ENCODE measurements at places on chromosomes 5 and 9. TPM values are rescaled to one million over a fixed set of nuclear protein-coding genes. Genes with fewer than 3 reads are reported as not detected.

Gene CFAP90
- 55.2 TPM for polyA plus RNA-seq

Gene CER1
- not detected for polyA plus RNA-seq

Gene OR1Q1
- not detected for polyA plus RNA-seq

Gene TMEM171
- polyA plus RNA-seq: 1.1 TPM

Gene ASTN2
- 55.7 TPM for polyA plus RNA-seq

Gene TLX3
- polyA plus RNA-seq: 0.21 TPM

DNA sequence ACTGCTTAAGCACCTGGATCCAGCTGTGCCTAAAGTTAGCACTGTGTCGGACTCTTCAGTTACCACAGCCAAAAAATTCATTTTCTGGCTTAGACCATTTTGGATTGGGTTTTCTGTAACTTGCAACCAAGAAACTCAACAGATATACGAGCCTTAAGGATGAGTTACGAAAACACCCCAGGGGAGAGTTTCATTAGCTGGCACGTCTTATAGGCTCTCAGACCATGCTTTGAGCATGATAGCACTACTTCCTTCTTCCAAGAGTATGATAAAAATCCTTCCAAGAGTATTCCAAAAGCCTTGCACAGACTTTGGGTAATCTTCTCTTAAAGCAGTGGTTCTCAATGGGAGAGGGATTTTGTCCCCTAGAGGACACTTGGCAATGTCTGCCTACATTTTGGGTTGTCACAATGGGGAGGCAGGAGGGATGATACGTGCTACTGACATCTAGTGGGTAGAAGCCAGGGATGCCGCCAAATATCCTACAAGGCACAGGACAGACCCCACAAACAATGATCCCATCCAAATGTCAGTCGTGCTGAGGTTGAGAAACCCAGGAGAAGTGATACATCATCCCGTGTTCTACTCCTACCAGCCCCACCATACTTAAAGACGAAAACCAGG is 64.8 kb downstream of the SMIM23 start:
- no peak for DNase-seq

DNA sequence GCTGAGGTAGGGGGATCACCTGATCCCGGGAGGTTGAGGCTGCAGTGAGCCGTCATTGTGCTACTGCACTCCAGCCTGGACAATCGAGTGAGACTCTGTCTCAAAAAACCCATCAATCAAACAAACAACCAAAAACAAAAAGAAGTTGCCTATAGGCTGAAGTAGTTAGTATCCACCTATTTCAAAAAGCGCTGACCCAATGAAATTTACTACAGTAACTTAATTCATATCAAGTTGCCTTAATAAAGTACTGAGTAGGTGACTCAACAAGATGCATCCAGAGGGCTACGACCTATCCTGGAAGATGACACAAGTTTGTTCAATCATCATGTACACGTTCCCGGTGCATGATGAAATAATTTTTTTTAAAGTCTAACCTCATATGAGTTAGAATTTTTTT is 648.6 kb upstream of the DMAC1 start:
- no peak for DNase-seq

DNA sequence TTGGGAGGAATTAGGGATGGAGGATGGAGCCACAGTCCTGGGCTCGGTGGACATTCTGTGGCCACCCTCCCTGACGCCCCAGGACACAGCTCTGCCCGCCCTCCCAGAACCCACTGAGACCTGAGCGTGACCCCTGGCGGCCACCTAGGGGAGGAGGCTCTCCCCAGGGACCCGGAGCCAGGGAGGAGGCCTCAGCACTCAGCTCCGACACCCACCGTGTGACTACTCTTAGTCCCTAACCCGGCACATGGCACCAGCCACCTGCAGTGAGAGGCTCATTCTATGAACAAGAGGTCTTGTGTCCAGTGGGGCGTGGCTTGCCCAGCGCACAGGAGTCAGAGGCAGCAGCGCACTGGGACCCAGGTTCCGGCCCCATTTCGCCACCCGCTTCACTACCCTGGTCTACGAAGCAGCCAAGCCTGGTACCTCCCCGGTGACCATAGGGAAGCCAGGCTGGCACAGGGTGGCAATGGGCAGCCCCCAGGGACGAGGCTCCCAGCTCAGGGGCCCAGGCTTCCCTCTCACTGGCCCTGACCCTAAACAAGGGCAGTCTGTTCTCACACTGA is 10.2 kb downstream of the SARDH start:
- DNase-seq: peak; percentile 8

DNA sequence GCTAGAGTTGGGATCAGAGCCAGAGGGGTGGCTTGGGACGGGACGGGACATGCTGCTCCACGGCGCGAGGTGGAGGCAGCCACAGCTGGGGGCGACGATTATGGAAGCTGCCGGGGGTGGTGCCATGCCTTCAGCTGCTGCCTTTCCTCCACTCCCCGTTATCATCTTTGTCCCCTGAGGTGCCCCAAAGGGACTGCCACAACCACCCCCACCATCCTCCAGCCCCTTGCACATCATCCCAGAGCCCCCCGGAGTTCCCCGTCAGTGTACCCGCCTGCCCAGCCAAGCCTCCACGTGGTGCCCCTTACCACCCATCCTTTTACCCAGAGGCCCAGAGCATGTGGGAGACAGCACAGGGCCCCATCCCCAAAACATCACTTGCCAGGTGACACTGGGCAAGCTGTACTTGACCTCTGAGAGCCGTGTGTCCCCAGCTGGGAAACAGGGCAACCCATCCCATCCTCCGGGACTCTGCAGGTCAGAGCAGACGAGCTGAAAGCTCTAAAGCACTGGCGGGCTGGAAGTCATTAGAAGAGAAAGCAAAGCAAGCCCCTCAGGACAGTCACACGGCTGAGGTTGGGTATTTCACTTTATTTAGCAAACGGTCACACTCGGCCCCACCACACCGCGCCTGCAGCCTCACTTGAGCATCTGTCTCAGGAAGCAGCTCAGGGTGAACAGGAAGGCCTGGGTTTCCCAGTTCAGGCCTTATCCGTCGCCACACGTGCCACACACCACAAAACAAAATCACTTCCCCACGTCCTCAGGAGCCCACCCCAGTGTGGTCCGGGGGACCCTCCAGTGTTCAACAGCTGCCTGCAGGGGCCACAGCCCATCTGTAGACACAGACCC is 19.5 kb upstream of the MXD3 start:
- DNase-seq: no peak

DNA sequence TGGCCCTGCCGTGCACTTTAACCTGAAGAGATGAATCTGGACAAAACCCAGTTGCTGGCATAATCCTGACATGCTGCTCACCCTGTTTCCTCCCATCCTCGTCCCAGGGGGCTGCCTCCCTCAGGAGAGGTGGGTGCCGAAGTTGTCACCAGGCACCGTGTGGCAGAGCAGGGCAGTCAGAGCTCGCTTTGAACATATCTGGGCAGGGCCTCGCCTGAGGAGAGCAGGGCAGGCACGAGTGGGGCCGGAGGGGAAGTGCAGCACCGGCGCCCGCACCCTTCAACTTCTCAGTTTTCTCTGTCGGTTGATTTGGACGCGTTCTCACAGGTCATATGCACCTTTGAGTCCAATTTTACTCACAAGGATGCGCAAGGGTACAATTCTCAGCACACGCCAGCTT is 141.1 kb upstream of the PHYKPL start:
- DNase-seq: no peak

DNA sequence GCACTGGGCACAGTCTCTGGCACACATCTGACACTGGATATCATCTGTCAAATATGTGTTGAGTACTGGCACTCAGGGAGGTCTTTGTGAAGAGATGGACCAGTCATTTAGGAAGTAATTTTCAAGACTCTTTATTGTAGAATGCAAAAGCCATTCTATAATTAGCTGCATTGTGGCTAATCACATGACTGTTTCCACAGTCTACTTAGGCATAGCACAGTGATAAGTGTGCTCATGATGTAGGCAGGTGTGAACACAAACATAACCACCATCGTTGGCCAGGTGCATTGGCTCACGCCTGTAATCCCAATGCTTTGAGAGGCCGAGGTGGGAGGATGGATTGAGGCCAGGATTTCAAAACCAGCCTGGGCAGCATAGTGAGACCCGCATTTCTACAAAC is 62.2 kb downstream of the CFAP77 start:
- no peak for DNase-seq

DNA sequence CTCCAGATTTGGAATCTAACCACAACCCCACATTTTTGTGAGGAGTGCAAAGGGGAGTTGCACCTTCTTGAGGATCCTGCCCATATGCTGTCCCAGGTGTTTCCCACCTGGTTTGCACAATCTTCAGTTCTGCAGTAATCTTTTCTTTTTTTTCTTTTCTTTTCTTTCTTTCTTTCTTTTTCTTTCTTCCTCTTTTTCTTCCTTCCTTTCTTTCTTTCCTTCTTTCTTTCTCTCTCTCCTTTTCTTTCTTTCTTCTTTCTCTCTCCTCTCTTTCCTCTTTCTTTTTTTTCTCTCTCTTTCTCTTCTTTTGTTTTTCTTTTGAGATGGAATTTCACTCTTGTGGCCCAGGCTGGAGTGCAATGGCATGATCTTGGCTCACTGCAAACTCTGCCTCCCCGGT is 90.0 kb upstream of the FANCC start:
- no peak for DNase-seq

DNA sequence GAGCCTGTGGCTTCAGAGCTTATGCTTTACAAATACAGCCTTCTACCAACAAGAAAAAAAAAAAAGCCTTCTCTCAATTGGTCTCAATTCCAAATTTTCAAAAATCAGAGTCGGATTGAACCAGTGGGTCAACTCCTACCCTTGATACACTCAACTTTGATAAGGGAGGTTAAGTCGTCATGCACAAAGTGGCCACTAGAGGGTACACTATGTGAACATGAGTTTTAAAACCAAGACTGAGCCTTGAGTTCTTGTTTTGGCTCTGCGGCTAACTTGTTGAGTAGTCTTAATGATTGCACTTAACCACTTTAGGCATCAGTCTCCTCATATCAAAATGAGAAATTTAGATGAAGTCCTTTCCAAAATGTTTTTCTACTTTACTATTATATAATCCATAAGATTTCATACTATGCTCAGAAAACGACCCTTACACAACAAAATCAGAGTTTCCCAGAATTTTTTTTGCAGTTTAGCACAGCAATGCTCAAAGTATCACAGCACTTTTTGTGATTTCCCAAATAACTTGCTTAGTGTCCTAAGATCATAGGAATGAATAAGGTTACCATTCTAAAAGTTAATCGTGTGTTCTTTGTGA is 92.9 kb upstream of the MTAP start:
- DNase-seq: peak; percentile 87

GRCh38 chr9:89961616-89962341 is 357.0 kb downstream of the GADD45G start:
- DNase-seq: peak; percentile 51

GRCh38 chr9:110320651-110321445 is 16.8 kb downstream of the TXNDC8 start:
- DNase-seq: peak; percentile 63

DNA sequence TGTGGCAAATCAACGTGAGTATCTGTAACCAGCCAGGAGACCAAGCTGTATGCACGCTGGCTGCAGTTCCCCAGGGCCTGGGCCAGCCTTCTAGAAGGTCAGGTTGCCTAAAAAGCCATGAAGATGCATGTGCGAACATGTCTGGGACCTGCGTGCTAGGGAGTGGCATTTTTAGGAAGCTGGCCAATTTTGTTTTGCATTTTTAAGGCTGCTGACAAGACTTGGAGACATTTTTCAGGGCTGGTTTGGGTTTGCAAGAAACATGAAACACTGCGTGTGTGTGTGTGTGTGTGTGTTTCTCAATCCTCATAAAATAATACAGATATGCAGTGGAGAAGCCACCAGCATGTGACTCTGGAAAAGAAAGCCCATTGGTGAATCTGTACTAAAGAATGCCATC is 5.1 kb downstream of the TGFBI start:
- no peak for DNase-seq

DNA sequence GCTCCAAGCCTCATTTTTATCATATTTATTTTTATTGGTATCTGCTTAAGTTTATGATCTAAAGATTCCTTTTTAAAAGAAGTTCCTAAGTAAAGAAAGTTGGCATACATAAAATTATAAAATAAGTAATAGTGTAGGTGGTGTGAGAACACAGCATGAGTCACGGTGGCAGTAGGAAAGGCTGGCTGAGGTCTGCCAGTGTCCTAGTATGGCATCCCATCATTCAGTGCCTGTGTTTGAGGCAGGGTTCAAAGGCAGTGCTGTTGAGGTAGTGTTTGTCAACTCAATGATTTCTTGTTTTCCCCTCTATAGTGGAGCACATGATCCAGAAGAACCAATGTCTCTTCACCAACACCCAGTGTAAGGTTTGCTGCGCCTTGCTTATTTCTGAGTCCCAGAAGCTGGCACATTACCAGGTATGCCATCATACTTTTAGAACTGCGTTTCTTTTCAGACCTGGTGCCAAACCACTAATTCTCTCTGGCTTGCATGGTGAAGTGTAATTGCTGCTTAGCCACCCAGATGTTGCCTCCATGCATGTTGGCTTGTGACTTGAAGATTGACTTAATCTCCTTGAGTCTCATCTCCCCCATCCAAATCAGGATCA is 18.4 kb downstream of the ZNF346 start:
- DNase-seq: no peak

- no peak for DNase-seq
Observed at GRCh38 chr5:78495800-78496199, 135.4 kb downstream of the SCAMP1 start.

DNA sequence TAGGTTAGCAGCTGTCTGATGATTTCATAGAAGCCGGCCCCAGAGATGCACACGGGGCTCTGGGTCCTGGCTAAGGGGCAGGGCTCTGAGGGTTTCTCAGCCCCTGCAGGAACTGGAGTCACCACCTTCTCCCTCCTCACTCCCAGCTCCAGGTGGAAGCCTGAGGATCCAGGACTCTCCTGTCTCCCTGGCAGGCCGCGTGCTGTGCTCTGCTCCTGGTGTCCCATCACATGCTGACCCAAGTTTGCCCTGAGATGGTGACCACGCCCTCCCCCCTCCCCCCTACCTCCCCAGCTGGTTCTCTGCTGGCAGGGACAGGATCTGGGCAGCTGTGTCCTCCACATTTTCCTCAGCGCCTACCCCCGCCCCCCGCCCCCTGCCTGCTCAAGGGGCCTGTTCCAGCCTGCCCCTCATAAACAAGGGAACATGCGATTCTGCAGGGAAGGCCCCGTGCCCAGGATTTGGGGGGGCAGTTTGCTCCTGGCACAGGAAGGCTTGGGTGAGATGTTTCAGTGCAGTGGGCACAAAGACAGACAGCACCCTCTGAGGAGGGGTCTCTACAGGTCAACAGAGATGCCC is 87.4 kb downstream of the PSD2 start:
- no peak for DNase-seq

- no peak for DNase-seq
Observed at GRCh38 chr5:135179308-135179980, 145.4 kb upstream of the PITX1 start.

DNA sequence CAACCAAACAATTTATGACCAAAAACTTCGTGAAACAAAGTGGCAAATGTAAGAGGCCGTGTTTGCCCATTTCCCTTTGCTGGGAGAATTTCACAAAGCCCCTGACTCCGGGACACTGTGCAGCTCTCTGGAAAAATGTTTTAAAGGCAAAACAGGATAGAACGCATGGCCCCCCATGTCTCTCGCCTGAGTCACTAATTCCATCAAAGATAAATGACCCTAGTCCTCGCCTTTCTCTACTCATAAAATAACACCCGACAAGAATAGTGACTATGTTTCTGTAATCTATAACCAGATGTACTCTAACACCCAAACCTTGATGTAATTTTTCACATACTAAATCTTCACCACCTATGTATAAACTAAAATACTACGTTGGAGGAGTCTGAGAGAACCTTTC is 55.7 kb upstream of the SAP30L start:
- no peak for DNase-seq

GRCh38 chr5:82656341-82656761 is 378.2 kb upstream of the RPS23 start:
- no peak for DNase-seq

- DNase-seq: no peak
Observed at GRCh38 chr9:123081824-123082223, 48.4 kb downstream of the GPR21 start.

Data from testis (tissue), 5 donors.